Naive thymus-derived CD4-positive, alpha-beta T cell (primary cell): ENCODE measurements at places on chromosomes 6 and 20. TPM values are rescaled to one million over a fixed set of nuclear protein-coding genes. Genes with fewer than 3 reads are reported as not detected.

DNA sequence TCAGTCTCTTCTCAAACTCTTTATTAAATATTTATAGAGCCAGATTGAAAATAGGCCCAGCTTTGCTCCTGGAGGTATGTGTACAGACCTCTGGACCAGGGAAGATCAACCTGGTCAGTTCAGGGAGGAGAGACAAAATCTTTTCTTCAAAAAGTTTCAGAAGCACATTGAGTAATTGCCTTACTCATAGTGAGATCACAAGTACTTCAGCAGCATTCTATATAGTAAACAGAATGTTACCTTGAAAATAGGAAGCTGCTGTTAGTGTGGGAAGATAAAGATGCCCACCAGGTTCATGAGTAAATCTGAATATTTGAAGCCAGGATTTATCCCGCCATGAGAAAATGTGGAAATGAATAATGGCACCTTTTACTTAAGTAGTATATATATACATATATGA, 665.9 kb upstream of the CITED2 start:
- no peak for DNase-seq
- no peaks in the 10 kb centered on the region for H3K4me1 ChIP-seq
- no peak overlapping the region for H3K27ac ChIP-seq
- no peaks in the 10 kb centered on the region for H3K27me3 ChIP-seq
- no peak overlapping the region for H3K4me3 ChIP-seq

GRCh38 chr6:109461733-109462526, 6.4 kb upstream of the MICAL1 start:
- no peaks in the 10 kb centered on the region for H3K27me3 ChIP-seq
- no peak overlapping the region for H3K27ac ChIP-seq
- peaks cover 38% of the 10 kb centered on the region for H3K36me3 ChIP-seq

Gene FILIP1
- not detected for total RNA-seq

- no peaks in the 10 kb centered on the region for H3K36me3 ChIP-seq
- no peak overlapping the region for H3K27ac ChIP-seq
- peak; percentile 78 for DNase-seq
- peak overlapping the region; percentile 22 for H3K4me3 ChIP-seq
Observed at GRCh38 chr6:2038092-2038491, 207.3 kb downstream of the GMDS start.

- no peak overlapping the region for H3K4me3 ChIP-seq
- H3K27me3 ChIP-seq: no peaks in the 10 kb centered on the region
- no peaks in the 10 kb centered on the region for H3K36me3 ChIP-seq
- no peak for DNase-seq
- H3K4me1 ChIP-seq: no peaks in the 10 kb centered on the region
Observed at GRCh38 chr20:57543754-57544153, 17.2 kb upstream of the PCK1 start.
